HepG2 (cell line): ENCODE measurements at places on chromosomes 5 and 9.

DNA sequence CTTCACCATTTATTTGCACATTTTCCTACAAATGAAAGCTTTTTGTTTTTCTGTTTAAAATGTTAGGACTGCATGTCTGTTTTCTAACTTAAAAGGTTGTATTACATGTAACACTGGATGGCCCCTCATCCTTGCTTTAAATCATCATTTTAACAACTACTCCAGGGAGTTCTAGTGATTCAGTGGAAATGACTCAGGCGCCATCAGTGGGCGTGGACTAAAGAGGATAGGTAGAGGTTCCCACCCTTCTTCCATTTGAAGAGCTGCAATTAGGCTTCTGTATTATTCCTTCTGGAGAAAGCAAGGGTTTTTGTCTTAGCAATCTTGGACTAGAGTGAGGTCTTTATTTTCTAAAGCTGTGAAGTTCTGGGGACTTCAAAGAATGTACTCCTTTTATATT, 213.7 kb downstream of the TMEM38B start:
- no peak for DNase-seq

DNA sequence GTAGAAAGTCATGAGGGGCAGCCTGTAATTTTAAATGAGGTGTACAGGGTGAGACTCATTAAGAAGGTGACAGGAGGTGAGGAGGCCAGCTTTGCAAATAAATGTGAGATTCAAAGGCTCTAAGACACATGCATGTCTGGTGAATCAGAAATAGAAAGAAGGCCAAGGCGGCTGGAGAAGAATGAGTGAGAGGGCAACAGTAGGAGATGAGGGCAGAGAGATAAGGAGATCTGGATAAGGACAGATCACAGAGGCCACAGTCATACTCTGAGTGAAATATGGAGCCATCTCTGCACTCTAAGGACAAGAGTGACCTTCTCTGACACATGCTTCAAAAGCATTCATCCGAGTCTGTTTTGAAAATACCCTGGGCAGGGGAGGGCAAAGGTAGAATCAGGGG, 90.7 kb downstream of the RAD23B start:
- no peak for DNase-seq

DNA sequence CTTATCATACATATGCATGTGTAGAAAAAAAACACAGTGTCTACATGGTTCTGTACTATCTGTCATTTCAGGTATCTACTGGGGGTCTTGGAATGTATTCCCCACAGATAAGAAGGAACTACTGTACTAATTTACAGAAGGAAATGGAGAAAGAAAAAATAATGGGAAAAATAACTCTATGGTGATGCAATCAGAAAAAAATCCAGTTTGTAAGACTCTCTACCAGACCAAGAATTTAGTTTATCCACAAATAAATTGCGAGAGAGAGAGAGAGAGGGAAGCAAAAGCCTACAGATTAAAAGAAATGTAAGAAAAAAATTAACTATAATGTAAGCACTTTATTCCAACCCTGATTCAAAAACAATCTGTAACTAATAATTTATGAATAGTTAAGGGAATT, 708.6 kb upstream of the ZNF608 start:
- no peak for DNase-seq

DNA sequence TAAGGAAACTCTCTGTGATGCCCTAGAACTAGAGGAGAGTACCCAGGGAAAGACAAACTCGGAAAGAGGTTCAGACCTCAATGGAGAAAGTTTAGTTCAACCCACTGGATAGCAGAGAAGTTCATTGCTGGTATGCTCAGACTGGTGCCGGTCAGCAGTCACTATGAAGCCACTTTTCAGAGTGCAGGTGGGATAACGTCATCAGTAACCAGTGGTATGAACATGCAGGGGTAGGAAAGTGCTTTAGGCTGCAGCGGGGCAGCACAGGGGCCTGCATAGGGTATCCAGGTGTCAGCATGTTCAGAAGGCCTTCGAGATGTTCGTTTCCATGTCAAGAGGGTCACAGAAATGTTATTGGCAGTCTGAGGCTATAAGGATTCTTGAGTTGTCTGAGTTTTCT, 20.8 kb upstream of the ANKRD55 start:
- DNase-seq, result no peak

- DNase-seq, result no peak
Measured at GRCh38 chr5:180689775-180690174, 40.4 kb upstream of the FLT4 start.

DNA sequence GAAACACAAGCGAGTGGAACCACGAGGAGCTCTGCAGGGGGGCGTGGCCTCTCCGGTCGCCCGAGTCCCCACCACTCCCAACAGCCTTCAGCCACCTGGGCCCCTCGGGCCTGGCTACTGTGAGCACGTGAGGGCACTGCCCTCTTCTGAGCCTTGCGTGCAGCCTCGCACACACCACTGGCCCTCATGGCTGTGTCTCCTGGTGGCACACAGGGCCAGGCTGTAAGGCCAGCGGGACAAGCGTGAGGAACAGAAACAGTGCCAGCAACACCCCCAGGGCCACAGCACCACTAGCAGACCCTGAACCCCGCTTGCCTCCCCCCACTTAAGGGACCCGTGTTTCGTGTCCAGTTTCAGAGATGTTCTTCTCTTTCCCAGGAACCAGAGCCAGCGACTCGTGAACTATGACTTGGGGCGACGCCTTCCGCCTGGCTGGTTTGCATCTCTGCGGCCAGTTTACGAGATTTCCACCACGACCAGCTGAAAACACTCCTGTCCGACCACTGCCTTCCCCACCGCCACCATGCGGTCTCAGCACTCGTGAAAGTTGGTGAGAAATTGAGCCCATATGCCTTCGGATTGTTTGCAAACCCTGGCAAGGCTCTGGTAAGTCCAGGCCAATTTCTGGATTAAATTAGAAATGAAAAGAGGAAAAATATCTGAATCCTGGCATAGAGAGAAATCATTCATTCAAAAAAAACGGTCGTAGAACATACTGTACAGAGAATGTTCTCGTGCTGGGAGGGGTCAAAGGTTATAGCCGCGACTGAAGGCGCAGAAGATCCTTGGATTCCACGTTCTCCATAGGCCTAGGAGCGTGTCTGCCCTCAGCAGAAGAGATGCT, 135.6 kb downstream of the ZNF354C start:
- no peak for DNase-seq

GRCh38 chr5:146366904-146367303, 28.3 kb downstream of the POU4F3 start:
- DNase-seq, result no peak

DNA sequence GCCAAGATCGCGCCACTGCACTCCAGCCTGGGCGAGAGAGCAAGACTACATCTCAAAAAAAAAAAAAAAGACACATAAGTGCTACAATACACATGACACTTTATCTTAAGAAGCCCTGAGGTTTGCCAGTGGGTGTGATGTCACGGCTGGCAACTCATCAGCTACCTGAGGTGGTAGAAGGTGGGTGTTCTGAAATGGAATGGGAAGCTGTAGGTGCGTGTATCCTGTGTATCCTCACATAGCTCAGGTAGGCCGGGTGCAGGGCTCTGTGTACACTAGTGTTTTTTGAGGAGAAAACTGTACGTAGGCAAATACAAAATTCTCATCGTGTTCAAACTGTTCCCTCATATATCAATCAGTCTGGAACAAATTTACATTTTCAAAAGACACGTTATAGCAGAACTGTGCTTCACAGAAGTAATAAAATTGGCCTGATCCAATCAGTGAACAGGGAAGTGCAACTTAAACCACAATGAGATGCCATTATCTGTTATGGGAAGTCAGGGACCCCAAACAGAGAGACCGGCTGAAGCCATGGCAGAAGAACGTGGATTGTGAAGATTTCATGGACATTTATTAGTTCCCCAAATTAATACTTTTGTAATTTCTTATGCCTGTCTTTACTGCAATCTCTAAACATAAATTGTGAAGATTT, 10.4 kb downstream of the BICD2 start:
- DNase-seq, result no peak

GRCh38 chr9:75616841-75617566, 273.5 kb upstream of the PCSK5 start:
- no peak for DNase-seq

GRCh38 chr5:3606121-3606831, 10.6 kb downstream of the IRX1 start:
- no peak for DNase-seq

DNA sequence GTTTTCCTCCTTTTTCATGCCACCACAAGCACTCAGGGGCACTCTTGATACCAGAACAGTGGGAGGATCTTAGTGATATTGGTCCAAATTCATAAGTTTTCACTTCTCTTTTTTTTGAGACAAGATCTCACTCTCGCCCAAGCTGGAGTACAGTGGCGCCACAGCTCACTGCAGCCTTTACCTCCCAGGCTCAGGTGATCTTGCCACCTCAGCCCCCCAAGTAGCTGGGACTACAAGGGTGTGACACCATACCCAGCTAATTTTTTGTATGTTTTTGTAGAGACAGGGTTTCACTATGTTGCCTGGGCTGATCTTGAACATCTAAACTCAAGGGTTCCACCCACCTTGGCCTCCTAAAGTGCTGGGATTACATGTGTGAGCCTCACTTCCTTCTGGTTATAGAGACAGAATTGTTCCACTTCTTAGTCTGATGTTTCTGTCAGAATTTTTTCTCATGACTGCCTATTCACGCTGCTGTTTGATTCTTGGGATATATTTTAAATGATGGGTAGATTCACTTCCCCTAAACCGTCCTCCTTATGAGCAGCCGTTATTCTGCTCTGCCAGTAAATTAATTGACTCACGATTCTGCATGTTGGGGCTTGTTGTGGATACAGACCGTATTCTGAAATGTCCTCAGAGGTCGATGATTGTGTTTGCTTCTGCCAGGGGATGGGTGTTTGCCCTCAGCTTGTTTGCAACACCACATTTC, 30.8 kb downstream of the MTAP start:
- DNase-seq, result no peak

DNA sequence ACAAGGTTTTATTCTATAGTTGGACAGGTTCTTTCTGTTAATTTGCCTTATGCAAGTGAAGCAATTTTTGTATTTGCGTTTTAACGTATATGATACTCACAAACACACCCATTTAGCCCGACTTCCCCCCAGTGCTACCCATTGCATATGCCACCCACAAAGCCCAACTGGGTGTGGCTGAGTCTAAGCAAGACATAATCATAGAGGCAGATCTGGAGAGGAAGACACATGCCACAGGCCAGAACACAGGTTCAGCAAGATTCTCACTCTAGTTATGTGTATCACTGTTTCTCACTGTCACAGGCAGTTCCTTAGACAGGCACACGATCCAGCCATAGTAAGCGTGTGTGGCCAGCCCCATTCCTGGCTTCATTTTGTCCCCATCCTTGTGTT, 29.0 kb upstream of the PUM3 start:
- no peak for DNase-seq

- DNase-seq, result no peak
Measured at GRCh38 chr5:77719666-77720363, 56.3 kb downstream of the TBCA start.

DNA sequence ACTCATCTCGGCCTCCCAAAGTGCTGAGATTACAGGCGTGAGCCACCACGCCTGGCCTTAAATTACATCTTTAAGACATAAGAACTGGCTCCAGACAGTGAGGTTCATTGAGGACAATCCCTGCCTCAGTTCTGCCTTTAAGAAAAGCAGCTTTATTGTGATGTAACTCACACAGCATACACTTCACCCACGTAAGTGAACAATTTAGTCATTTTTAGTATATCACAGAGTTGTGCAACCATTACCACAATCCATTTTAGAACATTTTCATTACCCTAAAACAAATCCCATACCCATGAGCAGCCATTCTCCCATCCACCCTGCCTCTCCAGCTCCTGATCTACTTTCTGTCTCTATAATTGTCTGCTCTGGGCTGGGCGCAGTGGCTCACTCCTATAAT, 24.0 kb upstream of the LTC4S start:
- DNase-seq, result no peak

DNA sequence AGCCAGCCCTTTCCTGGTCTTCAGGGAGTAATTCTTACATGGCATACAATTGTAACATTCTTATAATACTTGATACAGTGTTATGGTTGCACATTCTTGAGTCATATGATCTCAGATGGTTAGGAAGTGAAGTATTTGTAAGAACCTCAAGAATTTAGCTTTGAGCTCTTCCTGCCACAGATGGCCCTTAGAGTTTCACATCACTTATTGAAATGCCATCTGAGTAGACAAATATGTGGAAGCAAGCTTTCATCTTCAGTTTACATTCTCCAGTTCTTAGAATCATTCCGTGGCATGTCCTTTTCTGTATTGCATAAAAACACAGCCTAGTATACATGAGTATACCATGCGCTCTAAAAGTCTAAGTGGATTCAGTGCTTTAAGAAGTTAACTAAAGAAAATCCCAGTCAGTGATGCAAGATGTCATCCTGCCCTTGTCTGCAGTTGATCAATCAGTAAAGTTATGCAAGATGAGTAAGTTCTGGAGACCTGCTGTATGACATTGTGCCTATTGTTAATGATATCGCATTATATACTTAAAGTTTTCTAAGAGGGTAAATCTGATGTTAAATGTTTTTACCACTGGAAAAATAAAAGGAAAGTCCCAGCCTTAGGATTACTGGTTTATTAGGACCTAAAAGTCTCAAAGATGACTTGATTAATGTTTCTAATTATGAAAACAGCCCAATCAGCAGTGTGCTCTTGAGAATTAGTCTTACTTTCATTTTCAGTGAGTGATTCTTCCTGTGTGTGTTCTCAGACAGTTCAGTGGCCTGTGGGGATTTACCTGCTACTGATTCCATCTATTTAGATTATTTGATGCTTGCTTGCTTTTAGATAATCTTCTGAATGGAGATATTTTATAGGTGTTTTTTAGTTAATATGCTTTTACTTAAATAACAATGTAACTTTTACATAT, 29.4 kb downstream of the RHOBTB3 start:
- DNase-seq, result peak; percentile 71

DNA sequence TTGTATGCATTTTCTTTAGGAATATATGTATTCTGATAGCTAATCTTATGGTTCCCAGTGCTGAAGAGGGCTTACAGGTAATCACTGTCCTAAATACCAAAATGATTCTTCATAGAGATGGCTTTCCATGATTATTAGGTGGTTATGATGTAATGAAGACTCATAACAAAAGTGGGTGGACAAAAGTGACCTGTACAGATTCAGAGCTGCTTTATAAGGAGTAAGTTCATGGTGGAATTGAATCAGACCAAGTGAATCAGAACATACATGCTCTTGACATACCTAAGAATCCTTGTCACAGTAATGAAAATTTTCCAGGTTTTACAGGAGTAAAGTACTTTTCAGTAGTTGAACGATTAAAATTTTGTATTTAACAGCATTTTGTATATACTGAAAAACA, 105.6 kb downstream of the NIPBL start:
- no peak for DNase-seq
